ENCODE measurements at places on chromosomes 11 and 22.
A peak's percentile ranks its signal among the peaks of the same experiment; 100 is the strongest.

- DNase-seq: no peak
Observed at GRCh38 chr22:46894081-46894671, 131.7 kb downstream of the TBC1D22A start.

- no peak for DNase-seq
Observed at GRCh38 chr11:112293614-112294013, 33.0 kb upstream of the PLET1 start.

DNA sequence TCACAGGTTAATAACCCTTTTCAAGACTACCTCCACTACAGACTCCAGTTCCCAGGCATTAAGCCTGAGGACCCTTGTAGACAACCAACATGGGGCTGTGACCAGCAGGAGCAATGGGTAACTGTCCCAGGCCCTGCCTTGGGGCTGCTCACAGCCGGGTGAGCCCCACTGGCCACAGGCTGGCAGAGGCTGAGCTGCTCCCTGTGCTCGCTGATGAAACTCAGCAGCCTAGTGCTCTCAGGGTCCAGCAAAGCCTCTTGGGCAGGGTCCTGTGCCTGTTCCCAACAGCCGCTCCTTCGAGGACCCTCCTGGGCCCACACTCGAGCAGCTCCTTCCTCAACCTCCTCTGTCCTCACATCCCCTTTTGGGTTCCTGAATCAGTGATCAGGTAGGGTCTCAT is 99.8 kb downstream of the VPREB1 start:
- no peak for DNase-seq

DNA sequence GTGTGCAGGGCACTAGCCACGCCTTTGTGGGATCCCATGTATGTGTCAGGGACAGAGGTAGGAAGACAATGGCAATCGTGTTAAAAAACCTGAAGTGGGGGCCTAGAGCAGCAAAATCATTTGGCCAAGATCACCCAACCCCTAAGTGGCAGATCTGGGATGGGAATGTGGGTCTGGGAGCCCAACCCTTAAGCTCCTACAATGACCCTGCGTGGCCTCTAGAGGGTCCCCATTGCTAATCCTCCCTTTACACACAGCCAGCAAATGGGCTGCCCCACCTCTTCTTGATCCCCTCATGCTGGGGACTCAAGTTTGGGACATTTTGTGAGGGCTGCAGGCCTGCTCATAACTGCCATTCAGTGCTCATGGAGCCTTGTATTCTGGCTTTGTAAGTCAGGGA is 73.2 kb upstream of the SUSD2 start:
- DNase-seq: no peak

GRCh38 chr22:32536352-32536751 is 61.7 kb downstream of the FBXO7 start:
- no peak for DNase-seq

DNA sequence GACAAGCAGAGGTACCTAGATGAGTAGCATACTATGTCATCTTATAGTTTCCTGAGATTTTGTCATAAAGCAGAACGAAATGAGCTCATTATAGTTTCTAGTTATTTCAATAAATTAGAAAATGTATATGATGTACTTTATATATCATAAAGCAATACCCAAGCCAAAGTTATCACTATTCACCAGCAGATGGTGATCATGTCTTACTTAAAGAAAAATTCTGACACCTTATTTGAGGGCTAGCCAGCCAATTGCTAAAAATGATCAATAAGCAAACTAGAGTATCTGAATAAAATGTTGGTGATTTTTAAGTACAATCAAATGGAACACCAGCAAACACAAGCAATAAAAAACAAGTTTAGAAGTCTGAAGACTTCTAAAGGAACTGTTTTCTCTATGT is 44.1 kb downstream of the RSF1 start:
- DNase-seq: peak; percentile 6

DNA sequence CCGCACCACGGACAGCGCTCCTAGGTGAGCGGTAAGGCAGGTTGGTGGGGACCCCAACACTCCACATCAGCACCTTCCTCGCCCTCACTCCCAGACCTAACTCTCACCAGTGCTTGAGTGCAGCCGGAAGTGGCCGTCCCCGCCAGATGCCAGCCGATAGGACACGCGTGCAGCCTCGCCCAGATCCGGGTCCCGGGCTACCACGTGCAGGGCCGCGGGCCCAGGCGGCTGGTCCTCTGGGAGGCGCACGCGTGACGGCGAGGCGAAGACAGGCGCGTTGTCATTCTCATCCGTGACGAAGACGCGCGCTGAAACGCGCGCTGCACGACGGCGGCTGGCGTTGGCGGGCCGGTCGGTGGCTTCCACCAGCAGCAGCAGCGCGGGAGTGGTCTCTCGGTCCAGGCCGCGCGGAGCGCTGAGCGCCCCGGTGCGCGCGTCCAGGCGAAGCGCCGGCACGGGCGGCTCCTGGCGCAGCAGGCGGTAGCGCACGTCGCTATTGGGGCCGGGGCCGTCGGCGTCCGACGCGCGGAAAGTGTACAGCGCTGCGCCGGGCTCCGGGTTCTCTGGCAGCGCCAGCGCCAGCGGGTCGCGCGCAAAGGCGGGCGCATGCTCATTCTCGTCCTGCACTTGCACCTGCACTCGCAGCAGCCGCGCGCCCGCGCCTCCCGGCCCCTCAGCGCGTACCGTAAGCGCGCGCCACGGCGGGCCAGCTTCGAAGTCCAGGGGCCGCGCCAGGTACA is 10.8 kb upstream of the TPP1 start:
- DNase-seq: no peak

DNA sequence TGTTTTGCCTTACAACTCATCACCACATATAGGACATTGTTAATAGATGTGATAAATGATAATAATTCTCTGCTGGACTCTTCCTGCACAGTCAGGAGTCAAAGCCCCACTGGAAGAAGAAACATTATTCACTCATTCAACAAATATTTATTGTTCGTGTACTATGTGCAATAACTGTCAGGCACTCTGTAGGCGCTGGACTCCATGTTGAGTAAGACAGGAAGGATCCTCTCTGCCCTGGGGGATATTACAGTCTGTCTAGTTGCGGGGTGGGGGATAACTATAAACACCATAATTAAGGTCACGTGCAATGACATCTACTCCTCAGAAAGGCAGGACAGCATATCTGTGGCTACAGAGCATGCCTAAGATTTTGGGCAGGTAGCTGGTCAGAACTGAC is 281.1 kb downstream of the FAT3 start:
- DNase-seq: no peak

DNA sequence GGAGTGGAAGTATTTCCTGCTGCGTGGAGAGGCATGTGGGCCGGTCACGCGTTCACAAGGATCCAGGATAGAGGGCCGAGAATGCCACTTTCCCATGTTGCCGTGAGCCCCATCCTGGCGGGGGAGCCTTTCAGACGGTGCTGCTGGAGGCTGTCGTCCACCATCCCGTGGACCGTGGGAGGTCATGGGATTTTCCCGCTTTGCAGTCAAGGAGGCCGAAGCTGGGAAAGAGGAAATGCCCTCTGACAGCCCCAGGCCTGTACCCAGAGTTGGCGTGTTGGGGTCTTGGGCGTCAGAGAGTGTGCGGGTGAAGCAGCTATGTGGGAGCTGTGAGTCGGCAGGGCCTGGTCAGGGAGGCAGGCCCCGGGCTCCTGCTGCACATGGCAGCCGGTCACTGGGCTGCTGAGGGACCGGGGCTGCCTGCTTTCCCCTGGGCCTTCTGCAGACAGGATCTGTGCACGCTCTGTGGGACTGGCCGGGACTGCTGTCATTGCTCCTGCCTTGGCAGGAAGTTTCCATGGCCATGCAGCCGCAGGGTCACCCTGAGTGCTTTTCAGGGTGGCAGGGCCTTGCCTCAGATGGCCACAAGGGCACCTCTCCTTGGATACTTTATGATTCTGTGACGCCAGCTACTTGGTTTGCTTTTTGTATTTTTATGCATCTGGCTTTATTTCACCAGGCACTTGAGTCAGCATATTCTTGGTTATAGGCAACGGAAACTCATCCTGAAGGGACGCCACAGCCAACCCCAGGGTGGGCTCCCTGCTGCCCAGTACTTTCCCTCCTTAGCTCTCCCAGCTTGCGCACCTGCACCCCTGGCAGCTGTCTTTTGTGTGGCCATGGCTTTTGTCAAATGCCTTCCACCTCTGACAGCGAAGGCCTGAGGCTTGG is 52.4 kb downstream of the AP2A2 start:
- no peak for DNase-seq

GRCh38 chr11:65389294-65389980 is 3.0 kb downstream of the FRMD8 start:
- DNase-seq: no peak

All from NCI-H1436 (cell line).